Activated CD8-positive, alpha-beta T cell treated with anti-CD3 and anti-CD28 coated beads, Interleukin-2, amount 10 ng/mL, durations not matched to agents 7 days and 5 days (primary cell): ENCODE measurements at places on chromosomes 2 and 18. TPM values are rescaled to one million over a fixed set of nuclear protein-coding genes. Genes with fewer than 3 reads are reported as not detected.

Gene ACP1
- 93.7 TPM for total RNA-seq

Gene PRKAG3
- not detected for total RNA-seq

Gene SERPINB10
- not detected for total RNA-seq

Gene PPIG
- 62.0 TPM for total RNA-seq

DNA sequence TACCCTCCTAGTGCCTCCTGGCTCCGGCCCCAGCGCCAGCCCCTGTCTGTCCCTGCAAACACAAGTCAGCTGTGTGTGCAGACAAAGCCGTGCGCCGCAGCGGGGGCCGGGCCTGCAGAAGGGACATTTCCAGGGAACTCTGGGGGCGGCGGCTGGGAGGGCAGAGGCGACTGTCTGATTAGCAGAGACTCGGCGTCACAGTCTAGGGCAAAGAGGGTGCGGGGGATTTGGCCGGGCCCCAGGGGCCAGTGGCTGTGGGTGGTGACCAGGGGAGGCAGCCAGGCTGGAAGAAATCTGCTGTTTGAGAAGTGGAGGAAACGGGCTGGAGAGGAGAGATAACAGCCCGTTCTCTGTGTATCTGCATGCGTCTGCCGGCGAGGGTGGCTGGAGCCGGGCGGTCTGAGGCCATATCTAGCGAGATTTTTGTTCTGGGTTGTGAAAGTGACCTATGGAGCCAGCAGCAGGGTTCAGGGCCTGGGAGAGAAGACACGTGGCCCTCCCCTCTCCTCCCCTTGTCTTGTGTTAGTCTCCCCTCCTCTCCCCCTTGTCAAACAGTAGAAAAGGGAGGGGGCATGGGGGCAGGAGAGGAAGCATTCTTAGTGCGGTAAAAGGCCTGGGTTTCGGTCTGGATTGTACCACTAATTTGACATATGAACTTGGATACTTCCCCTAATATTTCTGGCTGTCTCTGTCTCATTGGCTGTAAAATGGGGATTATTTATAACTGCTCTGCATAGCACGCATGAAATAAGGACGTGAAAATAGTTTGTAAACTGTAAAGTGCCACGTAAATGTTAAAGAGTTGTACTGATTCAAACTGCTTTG is 169.4 kb downstream of the SMAD7 start:
- DNase-seq, result no peak

- DNase-seq, result no peak
Observed at GRCh38 chr2:183552716-183553115, 428.5 kb downstream of the NUP35 start.

DNA sequence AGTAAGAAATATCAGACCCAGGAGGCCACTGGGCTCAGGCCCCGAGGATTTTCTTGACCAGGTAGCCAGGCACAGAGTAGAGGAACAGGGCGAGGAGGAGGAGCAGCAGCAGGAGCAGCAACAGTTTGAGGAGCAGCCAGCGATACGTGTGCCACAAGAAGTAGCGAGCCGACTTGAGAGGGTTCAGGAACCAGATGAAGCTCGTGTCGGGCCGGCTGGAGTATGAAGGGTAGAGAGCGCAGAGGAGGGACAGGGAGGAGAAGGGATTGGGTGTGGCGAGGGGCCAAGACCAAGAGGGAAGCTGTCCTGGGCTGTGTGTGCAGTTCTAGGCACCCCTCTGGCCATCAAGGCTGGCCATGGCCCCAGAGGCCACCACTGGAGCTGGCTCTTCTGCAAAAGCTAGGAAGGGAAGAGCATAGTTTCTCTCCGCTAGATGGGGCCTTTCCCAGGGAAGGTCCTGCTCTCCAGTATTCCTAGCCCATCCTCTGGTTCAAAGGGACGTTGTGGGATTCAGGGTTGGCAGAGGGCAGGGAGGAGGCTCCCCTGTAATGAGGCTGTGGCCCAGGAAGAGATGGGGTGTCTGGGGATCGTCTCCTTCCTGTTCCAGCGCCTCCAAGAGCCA is 17.8 kb downstream of the OTOF start:
- no peak for DNase-seq

DNA sequence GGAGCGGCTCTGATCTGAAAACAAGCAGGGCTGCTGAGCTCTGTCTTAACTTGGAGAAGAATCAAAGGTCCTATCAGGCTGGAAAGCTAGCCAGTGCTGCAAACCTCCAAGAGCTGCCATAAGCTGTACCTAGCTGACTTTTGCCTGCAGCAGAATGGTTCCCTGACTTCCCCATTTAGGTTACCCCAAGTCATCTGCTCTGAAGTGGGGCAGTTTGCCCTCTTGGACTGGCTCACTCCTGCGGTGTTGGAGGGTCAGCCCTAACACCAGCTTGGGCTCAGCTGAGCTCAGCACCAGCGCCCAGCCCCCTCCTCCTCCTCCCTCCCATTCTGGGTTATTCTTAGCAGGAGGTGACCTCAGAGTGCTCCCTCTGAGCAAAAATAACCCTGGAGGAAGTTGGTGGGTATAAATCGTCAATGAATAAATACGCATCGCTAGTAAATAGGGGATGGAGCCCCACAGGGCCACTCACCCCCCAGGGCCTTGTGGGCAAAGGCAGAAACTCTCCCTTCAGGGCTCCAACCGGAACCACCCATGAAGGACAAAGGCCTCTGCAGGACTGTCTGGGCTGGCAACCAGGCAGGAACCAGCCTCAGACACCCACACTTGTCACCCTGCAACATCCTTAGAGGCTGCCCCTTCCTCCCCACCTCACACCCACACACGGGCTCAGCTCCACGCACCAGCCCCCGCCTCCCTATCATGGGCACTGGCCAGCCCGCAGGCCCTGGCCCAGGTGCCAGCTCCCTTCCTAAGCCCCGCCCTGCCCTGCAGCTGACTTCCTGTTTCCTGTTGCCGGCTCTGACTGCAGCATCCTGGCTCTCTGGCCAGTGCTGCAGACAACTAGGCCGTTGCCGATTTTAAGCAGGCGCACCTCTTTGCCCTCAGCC is 46.9 kb downstream of the DNMT3A start:
- peak; percentile 92 for DNase-seq
